Spleen (tissue), 13 donors: ENCODE measurements at places on chromosomes 6 and 20. TPM values are rescaled to one million over a fixed set of nuclear protein-coding genes. Genes with fewer than 3 reads are reported as not detected.

- peaks cover 6% of the 10 kb centered on the region for H3K36me3 ChIP-seq
- no peak overlapping the region for H3K27ac ChIP-seq
- H3K4me3 ChIP-seq, result no peak overlapping the region
- H3K27me3 ChIP-seq, result no peaks in the 10 kb centered on the region
- peak; percentile 51 for DNase-seq
Observed at GRCh38 chr6:35242486-35242885, 17.0 kb upstream of the ZNF76 start.

DNA sequence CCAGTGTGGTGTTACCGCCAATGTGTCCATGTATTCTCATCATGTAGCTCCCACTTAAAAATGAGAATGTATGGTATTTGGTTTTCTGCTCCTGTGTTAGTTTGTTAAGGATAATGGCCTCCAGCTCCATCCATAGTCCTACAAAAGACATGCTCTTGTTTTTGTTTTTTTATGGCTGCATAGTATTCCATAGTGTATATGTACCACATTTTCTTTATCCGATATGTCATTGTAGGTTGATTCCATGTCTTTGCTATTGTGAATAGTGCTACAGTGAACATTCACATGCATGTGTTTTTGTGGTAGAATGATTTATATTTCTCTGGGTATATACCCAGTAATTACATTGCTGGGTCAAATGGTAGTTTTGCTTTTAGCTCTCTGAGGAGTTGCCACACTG, 207.2 kb downstream of the CDKAL1 start:
- H3K4me1 ChIP-seq, result no peaks in the 10 kb centered on the region
- no peak overlapping the region for H3K4me3 ChIP-seq
- no peak overlapping the region for H3K27ac ChIP-seq
- no peaks in the 10 kb centered on the region for H3K27me3 ChIP-seq
- DNase-seq, result no peak

DNA sequence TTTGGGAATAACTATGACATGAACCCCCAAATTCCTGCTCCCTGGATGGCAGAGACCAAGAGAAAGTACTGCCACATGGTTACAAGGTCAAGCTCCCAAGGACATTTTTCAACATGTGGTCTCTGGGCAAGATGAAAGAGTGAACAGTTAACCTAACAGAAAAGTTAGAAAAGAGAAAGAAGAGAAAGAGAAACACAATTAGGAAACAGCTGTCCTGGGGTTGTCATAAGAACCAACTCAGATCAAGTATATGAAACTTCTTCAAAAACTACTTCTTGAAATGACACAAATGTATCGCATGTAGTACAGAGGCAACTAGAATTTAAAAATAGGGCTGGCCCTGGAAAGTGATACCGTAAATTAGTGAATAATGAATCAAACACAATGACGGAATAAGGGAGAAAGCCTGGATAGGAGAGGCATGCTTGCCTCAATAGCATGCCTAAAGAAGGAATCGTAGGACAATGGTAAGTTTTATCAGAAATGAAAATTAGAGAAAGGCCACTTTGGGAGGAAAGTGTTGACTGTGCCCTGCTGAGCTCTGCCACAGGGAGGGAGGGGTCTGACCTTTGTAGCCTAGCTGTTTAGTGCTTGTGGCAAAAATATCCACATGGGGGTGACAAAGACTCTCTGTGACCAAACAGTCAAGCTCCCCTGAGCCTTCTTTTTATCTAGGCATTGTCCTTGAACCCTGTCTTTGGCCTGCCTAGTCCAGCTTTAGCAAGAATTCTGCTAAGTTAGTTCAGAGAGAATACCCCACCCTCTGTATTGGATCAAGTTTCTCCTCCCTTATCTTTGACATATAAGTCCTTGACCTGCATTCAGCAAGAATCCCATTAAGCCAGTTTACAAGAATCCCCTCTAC, 4.3 kb upstream of the DCBLD1 start:
- no peaks in the 10 kb centered on the region for H3K36me3 ChIP-seq
- H3K27me3 ChIP-seq, result no peaks in the 10 kb centered on the region
- DNase-seq, result no peak
- H3K4me1 ChIP-seq, result peaks cover 16% of the 10 kb centered on the region

DNA sequence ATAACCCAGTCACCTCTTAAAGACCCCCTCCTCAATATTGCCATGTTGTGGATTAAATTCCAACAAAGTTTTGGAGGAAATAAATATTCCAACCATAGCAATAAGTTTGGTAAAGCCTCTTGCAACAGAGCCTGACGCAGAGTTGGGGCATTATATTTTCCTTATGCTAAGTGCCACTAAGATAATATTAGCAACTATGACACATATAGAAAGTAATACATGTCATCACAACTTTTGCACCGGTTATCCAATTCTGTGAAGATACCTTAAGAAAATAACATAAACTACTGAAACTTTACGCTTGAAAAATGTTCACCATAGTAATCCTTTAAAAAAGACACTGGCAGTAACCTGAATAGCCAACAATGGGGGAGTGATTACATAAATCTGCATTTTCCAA, 52.2 kb upstream of the TRERF1 start:
- H3K27ac ChIP-seq, result no peak overlapping the region
- H3K27me3 ChIP-seq, result no peaks in the 10 kb centered on the region
- H3K4me1 ChIP-seq, result no peaks in the 10 kb centered on the region
- no peak for DNase-seq
- no peak overlapping the region for H3K4me3 ChIP-seq

Gene PDYN
- total RNA-seq, result not detected
